IMR-90 (cell line): ENCODE measurements at places on chromosomes 2 and 18. TPM values are rescaled to one million over a fixed set of nuclear protein-coding genes. Genes with fewer than 3 reads are reported as not detected.

Gene MPPE1
- 18.9 and 19.9 TPM in 2 replicates for polyA plus RNA-seq

- peak; percentile 77 for DNase-seq
These were observed 80.3 kb downstream of the SLC4A3 start for GRCh38 chr2:219707496-219708285.

Gene RND3
- 111 and 136 TPM in 2 replicates for polyA plus RNA-seq

DNA sequence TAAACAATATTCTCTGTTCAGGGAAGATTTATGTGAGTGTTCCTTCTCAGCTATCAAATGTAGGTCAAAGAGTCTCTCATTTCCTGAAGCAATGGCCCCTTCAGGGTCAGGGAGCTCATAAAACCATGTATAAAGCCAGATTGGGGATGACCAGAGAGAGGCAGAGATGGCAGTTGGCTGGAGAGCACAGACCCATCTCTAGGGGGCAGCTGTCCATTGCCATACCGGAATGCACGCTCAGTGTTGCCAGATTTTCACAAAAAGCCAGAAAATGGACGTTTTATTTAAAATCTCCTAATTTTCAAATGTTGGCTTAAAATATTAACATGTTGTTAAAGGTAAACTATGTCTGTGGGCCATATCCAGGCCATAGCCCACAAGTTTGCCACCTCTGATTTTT lies 1920.7 kb upstream of the CELF4 start:
- DNase-seq: no peak

- DNase-seq: no peak
These were observed 110.3 kb downstream of the PXDN start for GRCh38 chr2:1633936-1634587.

Gene KIF5C
- polyA plus RNA-seq: 0.10 and 0.13 TPM in 2 replicates

DNA sequence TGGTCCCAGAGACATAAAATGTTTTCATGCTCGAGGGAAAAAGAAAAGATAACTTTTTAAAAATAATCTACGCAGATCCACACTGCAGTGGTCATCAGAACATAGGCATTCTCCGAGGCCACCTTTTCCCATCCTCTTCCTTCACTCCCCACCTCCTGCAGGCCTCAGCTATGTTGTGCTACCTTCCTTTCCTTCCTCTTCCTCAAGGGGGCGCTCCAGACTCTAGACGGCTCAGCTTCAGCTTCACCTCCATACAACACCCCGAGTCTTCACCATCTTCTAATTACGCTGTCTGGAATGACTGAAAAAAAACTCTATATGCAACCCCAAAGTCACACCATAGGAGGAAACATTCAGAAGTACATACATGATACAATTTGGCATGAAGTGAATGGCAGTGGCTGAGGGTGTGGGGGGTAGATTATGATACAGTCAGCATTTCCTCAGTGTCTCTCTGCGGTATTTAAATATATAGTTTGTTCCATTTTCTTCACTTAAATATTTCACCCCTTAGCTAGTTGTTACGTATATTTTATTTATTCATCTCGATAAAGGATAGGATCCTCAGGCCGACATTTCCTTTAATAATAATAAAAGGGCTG lies 583.6 kb downstream of the IRS1 start:
- DNase-seq: peak; percentile 54

GRCh38 chr18:35501369-35501768 lies 3.6 kb upstream of the INO80C start:
- no peak for DNase-seq

GRCh38 chr18:38033282-38033681 lies 467.7 kb upstream of the CELF4 start:
- DNase-seq: no peak

Gene EFEMP1
- polyA plus RNA-seq: 198 and 219 TPM in 2 replicates

Gene SPATA3
- not detected in 2 replicates for polyA plus RNA-seq

- peak; percentile 86 for DNase-seq
These were observed 256.5 kb downstream of the CDH20 start for GRCh38 chr18:61589724-61590065.

DNA sequence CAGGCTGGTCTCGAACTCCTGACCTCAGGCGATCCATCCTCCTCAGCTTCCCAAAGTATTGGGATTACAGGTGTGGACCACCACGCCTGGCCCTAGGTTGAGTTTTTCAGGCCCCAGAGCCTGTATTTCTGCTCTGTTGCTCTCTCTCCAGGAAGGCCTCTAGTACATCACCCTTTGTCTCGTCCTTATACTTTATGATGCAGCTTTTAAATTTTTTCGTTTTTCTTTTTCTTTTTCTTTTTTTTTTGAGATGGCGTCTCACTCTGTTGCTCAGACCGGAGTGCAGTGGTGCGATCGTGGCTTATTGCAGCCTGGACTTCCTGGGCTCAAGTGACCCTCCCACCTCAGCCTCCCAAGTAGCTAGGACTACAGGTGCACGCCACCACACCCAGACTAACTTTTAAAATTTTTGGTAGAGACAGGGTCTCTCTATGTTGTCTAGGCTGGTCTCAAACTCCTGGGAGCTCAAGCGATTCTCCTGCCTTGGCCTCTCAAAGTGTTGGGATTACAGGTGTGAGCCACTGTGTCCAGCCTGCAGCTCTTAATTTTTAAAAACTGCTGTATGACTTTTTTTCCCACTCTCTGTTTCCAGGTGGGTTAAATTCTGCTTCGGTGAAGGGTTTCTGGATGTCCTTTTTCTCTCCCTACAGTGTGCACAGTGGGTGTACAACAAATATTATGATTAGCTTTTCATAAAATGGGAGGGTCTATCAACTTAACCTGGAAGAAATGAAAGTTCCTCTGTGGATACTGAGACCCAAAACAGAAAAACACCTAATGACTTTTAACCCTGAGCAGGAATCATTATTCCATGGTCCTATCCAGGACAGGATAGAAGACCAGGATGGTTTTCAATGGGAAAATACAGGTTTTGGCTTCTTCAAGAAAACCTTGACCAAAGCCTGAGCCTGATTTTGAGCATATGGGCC lies 47.9 kb downstream of the DDX1 start:
- DNase-seq: no peak

DNA sequence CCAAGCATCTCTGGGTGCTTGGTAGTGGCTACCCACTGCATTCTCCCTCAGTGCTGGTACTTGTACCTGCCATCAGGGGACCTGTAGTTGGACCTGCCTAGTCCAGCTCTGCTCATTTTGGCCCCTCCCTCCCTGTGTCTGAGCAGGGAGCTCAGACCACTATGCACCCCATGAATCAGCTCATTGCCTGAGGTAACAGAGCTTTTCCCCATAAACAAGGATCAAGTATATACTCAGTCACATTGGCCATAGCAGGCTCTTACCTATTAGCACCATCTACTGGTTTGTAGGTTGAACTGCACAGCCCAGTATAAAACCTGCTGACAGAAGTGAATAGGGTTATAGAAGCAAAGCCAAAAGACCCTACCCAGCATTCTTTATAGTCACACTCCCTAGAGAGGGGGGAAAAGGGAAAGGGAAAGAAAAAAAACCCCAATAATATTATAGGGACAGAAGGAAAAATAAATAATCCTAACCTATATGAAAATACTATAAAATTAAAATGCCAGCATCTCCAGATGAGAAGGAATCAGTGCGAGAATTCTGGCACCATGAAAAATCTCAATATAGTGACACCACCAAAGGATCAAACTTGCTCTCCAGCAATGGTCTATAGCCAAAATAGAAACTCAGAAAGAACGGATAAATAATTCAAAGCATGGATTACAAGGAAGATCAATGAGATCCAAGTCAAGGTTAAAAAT lies 6.9 kb upstream of the FLACC1 start:
- DNase-seq: peak; percentile 71

DNA sequence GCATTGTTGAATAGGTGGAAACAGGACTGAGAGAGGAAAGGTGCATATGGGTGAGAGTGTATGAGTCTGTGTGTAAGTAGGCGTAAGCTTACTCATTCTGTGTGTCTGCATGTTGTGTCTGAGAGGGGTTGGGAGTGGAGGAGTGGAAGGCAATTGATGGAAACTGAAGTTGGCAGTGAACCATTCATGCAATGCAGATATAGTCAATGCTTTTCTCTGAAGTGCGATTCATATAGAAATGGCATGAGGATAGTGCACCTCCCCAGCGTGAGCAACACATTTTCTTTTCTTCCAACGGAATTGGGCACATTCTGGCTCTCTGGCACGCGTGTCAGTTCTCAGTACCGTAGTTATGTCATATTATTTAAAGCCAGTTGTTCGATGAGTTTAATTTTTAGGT lies 250.5 kb downstream of the NYAP2 start:
- no peak for DNase-seq
